ENCODE measurements at places on chromosomes 4 and X. TPM values are rescaled to one million over a fixed set of nuclear protein-coding genes. Genes with fewer than 3 reads are reported as not detected.

The KIF4A gene
- not detected for total RNA-seq

The SLC49A3 gene
- total RNA-seq, result 0.92 TPM

The SATL1 gene
- not detected for total RNA-seq

The NCAPG gene
- total RNA-seq, result 46.9 TPM

The SPIN4 gene
- total RNA-seq, result 1.7 TPM

The MCF2 gene
- 0.88 TPM for total RNA-seq

The MAMLD1 gene
- 9.0 TPM for total RNA-seq

The HS3ST1 gene
- total RNA-seq, result 0.95 TPM

The FAT4 gene
- total RNA-seq, result not detected

The SH3RF1 gene
- 0.08 TPM for total RNA-seq

The SERTM2 gene
- not detected for total RNA-seq
